ENCODE measurements at places on chromosomes 4 and X. TPM values are rescaled to one million over a fixed set of nuclear protein-coding genes. Genes with fewer than 3 reads are reported as not detected.

DMD gene
- polyA plus RNA-seq, result 2.7 TPM

APLN gene
- not detected for polyA plus RNA-seq

- H3K36me3 ChIP-seq, result no peaks in the 10 kb centered on the region
- peaks cover 51% of the 10 kb centered on the region for H3K4me1 ChIP-seq
- H3K27ac ChIP-seq, result peak overlapping the region; percentile 53
These were observed 31.7 kb downstream of the USP9X start for GRCh38 chrX:41116948-41117347.

RPL9 gene
- 2,407 TPM for polyA plus RNA-seq

DNA sequence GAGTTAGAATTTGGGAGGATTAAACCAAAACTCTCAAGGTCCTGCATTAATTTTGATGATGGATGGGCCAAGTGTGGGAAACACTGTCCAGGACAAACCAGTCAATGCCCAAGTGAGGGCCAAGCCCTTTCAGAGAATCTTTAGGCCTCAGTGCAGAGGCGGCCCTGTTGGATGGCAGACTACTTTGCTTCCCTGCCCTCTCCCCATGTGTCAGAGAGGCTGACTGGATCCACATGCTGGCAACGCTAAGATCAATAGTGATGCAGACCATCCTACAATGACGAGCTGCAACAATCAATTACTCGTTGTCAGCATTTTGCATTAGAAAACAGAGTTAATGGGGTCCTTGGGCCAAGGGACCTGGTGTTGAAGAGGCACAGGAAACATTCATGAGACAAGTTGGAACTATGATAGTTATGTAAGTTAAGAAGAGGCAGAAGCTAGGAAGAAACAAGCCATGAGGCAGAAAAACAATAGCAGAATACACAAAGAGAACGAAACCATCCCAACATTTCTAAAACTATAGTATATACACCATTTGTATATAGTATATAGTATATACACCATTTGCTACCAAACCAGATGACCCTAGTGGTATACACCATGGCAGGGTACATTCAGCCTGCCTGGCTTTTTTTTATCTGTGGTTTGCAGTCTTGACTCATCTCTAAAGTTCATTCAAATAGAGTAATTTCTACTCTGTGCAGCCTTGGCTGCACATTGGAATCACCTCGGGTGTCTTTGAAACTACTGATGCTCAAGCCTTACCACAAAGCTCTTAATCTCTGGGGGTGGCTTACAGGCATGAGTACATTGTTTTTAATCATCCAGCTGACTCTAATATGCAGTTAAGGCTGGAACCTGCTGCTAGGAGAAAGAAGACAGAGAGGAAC, 147.7 kb upstream of the GYPA start:
- H3K27me3 ChIP-seq, result no peaks in the 10 kb centered on the region
- H3K4me1 ChIP-seq, result no peaks in the 10 kb centered on the region
- no peak overlapping the region for H3K4me3 ChIP-seq
- H3K27ac ChIP-seq, result no peak overlapping the region
- no peaks in the 10 kb centered on the region for H3K36me3 ChIP-seq
- no peak for DNase-seq

GRCh38 chr4:34851411-34851810, 1392.9 kb downstream of the ARAP2 start:
- no peak overlapping the region for H3K27ac ChIP-seq
- no peaks in the 10 kb centered on the region for H3K4me1 ChIP-seq
- DNase-seq, result no peak
- no peak overlapping the region for H3K4me3 ChIP-seq
- no peaks in the 10 kb centered on the region for H3K36me3 ChIP-seq
- no peaks in the 10 kb centered on the region for H3K27me3 ChIP-seq

RHOXF1 gene
- 1.3 TPM for polyA plus RNA-seq

GRCh38 chr4:6616087-6616995, 24.1 kb upstream of the MRFAP1 start:
- no peak overlapping the region for H3K4me3 ChIP-seq
- H3K27ac ChIP-seq, result no peak overlapping the region
- no peaks in the 10 kb centered on the region for H3K36me3 ChIP-seq
- no peak for DNase-seq
- H3K27me3 ChIP-seq, result no peaks in the 10 kb centered on the region

GRCh38 chr4:164935363-164935762, 42.1 kb downstream of the TRIM61 start:
- H3K27me3 ChIP-seq, result no peaks in the 10 kb centered on the region
- no peaks in the 10 kb centered on the region for H3K4me1 ChIP-seq
- no peak overlapping the region for H3K4me3 ChIP-seq
- H3K36me3 ChIP-seq, result no peaks in the 10 kb centered on the region
- H3K27ac ChIP-seq, result no peak overlapping the region
- no peak for DNase-seq

GRCh38 chr4:15982842-15983524, 20.0 kb upstream of the FGFBP2 start:
- H3K4me3 ChIP-seq, result no peak overlapping the region
- H3K27me3 ChIP-seq, result no peaks in the 10 kb centered on the region
- H3K36me3 ChIP-seq, result no peaks in the 10 kb centered on the region
- no peaks in the 10 kb centered on the region for H3K4me1 ChIP-seq
- DNase-seq, result no peak

Measured in B cell (primary cell).